ENCODE measurements at places on chromosomes 12 and 14. TPM values are rescaled to one million over a fixed set of nuclear protein-coding genes. Genes with fewer than 3 reads are reported as not detected.

The RIMBP2 gene
- polyA plus RNA-seq: 2.6 TPM

DNA sequence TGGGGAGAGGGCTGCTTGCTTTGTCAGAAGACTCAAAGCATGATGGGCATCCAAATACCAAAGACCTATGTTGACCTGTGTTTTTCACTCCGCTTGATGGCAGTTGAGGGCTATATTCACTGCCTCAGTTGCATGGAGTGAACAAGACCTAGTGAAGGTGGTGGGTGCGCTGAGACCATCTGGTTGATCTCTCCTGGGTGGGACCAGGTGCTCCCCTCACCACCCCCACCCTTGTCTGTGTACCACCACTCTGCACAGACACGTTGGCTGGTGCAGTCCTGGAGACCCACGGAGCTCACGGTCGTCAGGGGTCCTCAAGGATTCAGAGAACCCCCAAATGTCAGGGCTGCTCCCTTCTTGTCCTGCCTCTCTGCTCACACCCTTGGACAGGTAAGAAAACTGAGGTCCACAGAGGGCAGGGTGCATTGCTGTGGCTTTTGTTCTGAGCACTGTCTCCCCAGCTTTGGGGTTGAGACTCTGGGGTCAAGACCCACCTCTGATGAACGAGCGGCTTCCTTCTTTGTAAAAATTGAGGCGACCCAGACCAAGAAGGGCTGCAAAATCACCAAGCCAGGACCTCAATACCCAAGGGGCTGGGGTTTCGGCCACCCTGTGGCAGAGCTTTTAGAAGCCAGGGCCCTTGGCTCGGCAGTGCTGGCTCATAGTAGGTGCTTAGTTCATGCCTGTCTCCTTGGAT is 166.3 kb upstream of the RTL1 start:
- DNase-seq: no peak

DNA sequence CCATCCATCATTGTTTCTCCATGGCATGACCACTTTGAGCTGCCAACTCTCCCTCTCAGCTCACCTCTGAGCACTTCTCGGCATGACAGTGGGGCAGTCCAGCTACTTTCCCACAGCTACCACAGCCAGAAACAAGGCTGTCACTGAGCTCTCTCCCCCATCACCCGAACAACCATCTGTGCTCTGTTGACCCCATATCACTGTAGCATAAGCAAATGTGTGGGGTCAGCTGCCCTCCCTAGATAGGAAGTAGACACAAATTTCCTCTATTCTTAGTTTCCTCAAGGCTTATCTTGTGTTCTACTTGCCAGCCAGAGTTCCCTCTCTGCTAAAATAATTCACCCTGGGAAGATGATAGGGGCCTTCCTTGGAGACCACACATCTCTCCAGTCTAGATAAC is 82.6 kb upstream of the FUT8 start:
- no peak for DNase-seq

- DNase-seq: no peak
These were observed 23.7 kb downstream of the KCNA1 start for GRCh38 chr12:4933411-4933810.

The ERBB3 gene
- 21.0 TPM for polyA plus RNA-seq

The NID2 gene
- polyA plus RNA-seq: 341 TPM

The NUAK1 gene
- 4.8 TPM for polyA plus RNA-seq

DNA sequence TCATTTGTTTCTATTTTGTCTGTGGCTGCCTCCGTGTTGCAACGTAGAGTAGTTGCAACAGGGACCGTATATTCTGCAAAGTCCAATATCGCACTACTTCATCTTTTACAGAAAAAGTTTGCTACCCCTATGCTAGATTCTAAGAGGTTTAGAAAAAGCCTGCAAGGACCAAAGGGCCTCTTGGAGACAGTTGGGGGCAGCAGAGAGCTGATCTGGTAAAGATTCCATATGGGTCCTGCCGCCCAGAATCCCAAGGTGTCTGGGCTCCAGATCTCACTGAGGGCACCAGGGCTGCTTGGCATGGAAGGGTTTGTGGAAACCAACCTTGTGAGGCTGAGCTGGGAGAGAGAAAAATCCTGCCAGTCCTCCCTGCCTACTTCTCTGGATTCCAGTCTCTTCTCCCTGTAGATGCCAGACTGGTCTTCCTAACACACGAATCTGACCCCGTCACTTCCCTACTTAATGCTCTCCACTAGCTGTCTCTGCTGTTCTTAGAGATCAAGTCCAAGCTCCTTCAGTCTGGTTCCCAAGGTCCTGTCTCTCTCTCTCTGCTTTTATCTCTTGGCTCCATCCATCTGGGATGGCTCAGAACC is 74.6 kb downstream of the GLRX5 start:
- peak; percentile 33 for DNase-seq

GRCh38 chr12:113888435-113888834 is 77.7 kb downstream of the RBM19 start:
- DNase-seq: no peak

DNA sequence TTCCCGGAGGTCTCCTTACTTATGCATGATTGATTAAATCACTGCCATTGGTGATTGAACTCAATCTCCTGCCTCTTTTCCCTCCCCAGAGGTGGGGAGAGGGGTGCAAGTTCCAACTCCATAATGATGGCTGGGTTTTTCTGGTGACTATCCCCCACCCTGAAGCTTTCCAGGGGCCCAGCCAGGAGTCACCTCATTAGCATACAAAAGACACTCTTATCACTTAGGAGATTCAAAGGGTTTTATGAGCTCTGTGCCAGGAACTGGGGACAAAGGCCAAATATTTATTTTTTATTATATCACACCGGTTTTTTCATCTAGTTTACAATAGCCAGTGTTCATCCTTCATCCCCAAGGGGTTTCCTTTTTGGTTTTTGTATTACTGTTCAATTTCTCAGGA is 300.7 kb downstream of the ETNK1 start:
- DNase-seq: no peak

- DNase-seq: no peak
These were observed 728.8 kb upstream of the LMO3 start for GRCh38 chr12:17334784-17335183.

The SUPT16H gene
- 86.0 TPM for polyA plus RNA-seq

GRCh38 chr12:51947246-51947996 is 4.1 kb upstream of the ACVR1B start:
- no peak for DNase-seq

- DNase-seq: peak; percentile 35
These were observed 186.7 kb downstream of the EFCAB11 start for GRCh38 chr14:89767861-89768268.

DNA sequence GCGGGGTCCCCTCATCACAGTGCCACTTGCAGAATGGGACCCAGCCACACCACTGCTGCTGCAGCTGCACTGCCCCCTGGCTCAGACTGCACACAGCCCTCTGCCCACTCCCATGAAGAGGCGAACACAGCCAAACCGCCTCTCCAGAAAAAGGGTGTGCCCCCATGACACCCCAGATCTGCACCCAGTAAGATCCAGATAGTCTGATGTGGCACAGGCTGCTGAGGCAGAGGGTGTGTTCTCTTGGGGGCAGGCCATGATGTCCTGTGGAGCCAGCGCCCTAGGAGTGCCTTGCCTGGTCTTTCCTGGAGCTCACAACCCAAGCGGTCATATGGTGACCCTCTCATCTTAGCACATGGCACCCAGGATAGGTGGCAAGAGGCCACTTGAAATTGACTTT is 44.4 kb downstream of the SLC8B1 start:
- DNase-seq: no peak

The TSHR gene
- polyA plus RNA-seq: 3.7 TPM

DNA sequence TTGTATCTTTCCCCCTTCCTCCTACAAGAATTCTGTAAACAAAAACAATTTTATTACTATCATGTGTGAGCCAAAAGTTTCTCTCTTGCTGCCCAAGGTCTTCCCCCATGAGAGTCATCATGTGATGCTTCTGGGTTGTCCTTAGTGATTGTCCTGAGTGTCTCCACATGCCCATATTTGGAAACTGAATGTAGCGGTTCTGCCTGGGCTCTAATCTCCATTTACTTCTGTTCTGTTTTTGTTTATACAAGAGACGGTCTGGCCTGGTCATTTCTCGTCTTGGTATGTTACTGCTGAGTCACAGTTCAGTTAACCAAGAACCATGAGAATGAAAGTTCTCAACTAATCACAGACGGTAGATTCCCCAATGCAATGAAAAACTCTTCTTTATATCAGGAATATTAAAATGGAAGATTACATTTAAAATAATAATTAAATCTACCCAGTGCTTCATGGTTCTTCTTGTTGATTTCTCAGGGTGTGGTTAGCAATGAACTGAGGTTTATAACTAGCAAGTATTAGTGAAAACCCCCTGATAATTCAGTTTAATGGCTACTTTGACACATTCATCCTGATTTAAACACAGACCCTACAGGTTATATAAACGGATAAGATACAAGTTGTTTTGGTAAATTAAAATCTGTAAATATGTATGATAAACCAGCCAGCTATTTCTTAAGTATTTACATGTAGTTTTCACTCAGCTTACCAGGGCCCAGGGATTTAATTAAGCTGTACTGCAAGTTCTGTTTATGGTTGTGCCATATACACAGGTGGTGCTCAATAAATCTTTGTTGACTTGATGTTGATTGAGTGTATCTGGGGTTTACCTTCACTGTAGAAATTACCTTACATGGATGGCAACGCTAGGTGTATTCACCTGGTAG is 81.1 kb downstream of the PELI2 start:
- no peak for DNase-seq
